ENCODE measurements at places on chromosomes 4 and X.
A peak's percentile ranks its signal among the peaks of the same experiment; 100 is the strongest.

- no peak for DNase-seq
These were observed 124.5 kb downstream of the MBNL3 start for GRCh38 chrX:132364313-132364712.

- DNase-seq: peak; percentile 28
These were observed 218.5 kb downstream of the CCSER1 start for GRCh38 chr4:90345549-90346215.

DNA sequence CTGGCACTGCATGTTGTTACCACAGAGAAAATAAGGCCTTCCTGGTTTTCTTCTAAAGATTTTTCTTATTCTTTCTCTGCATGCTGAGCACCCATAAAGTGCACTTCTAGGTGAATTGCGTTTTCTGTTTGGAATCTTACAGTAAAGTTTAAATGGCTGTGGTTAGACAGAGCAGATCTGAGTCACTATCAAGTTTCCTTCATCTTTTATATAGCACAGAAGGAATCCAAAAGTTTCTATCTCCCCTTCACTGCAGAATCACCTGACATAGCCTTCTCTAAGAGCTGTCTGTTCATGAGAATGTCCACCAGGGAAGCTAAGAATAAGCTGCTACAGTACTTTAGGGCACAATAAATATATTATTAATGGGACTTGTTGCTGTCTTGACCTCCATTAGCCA lies 455.5 kb upstream of the FAM241A start:
- DNase-seq: no peak

- peak; percentile 82 for DNase-seq
These were observed 99.2 kb upstream of the RAPGEF2 start for GRCh38 chr4:159003420-159004253.

DNA sequence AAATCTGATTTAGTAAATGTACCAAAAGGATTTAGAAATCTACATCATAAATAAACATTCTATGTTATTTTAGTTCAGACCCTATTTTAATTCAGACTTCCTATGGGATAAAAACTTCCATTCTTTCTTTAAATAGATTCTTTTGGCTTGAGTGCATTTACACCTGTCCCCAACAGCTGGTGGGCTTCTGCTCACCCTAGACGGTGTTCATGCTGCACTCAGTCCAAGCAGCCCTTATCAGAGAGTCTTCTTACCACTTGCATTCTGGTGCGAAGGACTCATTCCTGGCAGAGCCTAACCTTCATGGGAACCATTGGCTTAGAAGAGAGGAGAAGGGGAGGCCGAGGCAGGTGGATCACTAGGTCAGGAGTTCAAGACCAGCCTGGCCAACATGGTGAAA lies 57.3 kb downstream of the NPNT start:
- no peak for DNase-seq

DNA sequence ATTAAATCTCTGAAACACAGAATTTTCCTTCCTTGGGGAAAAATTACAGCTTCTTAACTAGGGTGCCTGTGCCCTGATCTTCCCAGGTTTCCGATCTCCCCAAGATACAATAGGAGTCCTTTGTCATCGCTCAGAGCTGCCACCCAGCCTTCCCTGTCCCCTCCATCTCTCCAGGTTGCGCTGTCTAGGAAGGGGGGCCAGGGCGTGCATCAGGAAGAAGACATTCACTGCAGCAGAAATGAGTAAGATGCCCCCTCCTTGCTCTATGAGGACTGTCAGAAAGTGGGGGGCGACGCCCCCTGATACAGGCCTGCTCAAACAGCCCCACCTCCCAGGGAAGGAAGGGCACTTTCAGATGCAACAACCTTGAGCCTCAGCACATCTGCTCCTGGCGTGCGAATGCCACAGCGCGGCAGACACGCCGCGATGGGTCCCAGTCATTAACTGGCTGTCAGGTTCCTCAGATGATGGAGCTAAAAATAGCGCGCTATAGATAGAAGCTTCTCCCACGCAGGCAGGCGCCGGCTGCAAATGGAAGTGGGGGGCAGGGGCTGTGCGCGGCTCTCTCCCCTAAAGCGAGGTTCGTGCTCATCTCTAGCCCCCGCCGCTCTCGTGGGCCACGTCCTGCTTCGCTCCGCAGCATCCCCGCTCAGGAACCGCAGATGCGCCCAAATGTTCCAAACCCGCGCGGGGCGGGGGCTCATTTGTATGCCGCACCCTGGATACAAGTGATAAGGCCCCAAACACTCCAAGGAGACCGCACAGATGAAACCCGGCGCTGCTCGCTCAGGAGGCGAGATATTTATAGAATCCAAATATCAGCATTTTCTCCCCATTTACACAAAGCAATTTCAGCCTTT lies 57.6 kb upstream of the LGI2 start:
- peak; percentile 73 for DNase-seq

DNA sequence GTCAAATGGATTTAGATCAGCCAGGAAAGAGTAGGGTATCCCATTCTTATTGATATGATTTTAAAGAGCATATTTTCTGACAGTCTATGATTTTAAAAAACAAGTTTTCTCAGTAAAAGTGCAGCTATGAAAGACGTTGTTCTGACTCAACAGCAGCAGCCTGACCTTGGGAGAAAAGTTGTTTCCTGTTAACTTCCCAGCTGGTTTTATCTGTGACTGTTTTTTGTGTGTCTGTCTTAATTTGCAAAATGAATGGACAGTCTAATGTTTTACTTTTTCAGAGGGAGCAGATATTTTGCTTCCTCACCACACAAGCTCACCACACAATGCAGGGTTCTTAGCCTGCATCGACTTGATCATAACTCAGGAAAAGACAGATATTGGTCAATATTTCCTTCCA lies 764 bp upstream of the MTHFD2L start:
- DNase-seq: peak; percentile 49

- no peak for DNase-seq
These were observed 254.5 kb upstream of the PPARGC1A start for GRCh38 chr4:24144381-24144780.

DNA sequence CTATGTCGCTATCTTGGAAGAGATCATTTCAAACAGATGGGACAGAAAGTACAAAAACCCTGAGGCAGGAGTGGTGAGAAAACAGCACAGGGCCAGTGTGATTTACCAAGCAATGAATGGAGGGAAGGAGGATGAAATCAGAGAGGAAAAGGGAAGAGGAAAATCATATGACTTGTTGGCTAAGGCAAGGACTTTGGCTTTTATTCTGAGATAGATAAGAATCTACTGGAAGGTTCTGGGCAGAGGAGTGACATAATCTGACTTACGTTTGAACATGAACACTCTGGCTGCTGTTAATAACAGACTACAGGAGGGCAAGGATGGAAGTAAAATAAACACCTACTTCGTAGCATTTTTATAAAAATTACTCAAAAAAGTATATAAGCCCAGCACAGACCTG lies 207.8 kb upstream of the SLC7A11 start:
- DNase-seq: no peak

DNA sequence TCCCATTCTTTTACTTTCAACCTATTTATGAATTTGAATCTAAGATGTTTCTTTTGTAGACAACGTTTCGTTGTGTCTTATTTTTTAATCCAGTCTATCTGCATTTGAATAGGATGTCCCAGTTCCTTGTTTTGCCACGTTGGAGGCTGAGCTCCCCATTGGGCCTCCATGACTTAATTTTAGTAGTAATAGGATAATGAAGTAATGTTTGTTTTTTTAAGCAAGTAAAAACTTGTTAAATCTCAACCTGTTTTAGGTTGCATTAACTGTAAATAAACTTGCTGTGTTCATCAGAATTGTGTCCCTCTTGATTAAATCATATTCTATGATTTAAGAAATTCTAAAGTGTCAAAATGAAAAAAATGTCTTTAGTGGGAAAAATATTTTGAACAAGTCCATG lies 25.3 kb downstream of the SLAIN2 start:
- no peak for DNase-seq

GRCh38 chr4:83731609-83732008 lies 195.7 kb downstream of the GPAT3 start:
- DNase-seq: no peak

DNA sequence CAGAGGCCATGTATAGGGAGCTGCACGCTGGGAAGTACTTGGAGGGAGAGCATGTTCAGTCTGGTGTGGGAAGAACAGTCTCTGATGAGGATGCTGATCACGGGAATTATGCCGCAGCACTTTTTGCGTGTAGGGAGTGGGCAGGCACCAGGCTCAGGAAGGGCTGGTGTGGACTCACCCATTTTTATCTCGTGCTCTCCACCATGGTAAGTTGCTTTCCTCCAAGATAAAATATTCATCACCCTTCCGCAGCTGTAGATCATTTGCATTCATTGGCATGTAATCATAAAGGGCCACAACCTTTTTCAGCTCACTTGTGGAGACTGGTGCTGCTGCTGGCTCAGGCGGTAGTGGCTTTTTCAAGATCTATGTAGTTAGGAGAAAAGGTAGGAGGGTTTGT lies 11.8 kb upstream of the TIMM8A start:
- peak; percentile 86 for DNase-seq

- DNase-seq: no peak
These were observed 1.4 kb upstream of the PHF8 start for GRCh38 chrX:54045563-54046228.

DNA sequence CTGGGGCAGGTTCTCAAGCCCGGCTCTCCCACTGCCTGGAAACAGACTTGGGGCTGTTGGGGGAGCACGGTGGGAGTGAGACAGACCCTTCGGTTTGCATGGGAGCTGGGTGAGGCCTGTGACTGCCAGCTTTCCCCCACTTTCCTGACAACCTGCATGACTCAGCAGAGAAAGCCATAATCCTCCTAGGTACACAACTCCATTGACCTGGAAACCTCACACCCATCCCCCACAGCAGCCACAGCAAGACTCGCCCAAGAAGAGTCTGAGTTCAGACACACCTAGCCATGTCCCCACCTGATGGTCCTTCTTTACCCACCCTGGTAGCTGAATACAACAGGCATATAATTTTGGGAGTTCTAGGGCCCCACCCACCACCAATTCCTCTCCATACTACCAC lies 57.6 kb upstream of the UBQLN2 start:
- no peak for DNase-seq

GRCh38 chr4:152106113-152106763 lies 345.4 kb upstream of the GATB start:
- peak; percentile 37 for DNase-seq

DNA sequence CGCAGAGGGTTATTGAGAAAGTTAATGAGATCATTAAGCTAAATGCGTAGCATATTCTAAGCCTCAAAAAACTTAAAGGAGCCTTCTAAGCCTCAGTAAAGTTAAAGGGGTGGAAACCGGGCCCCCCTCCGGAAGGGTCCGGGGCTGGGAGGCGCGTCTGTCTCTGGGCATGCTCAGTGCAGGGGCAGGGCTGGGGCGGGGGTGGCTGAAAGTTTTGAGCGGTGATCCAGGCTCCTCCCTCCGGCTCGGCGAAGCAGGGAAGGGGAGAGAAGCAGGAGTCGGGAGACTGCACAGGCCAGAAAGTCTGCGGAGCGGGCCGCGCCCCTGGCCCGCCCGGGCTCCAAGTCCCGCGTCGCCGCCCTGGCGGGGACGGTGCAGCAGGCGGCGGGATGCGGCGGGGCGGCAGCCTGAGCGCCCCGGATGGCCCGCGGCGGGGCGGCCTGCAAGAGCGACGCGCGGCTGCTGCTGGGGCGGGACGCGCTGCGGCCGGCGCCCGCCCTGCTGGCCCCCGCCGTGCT lies at the start of gene EVC:
Gene EVC (plus strand): TSS at position 241 of the 518 bp plus-strand sequence. CDS start 180 bp downstream, at position 421.
- DNase-seq: peak; percentile 52

GRCh38 chr4:95545546-95545945 lies 3.2 kb downstream of the UNC5C start:
- DNase-seq: peak; percentile 16

DNA sequence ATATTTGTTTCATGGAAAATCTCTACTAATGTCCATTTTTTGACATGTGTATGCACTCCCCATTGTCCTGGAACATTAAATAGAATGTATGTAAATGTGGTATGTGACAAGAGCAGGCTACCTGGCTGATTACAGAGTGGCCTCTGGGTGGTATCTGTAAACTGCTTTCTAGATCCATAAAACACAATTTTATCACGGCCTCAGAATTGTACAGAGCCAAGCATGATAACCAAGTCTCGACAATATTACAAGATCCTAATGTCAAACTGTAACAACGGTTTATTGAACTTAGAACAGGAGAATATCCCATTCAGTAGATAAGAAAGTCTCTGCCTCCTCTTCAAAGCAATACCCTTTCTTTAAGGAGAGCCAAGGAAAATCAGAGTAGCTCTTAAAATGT lies 212.4 kb downstream of the PCDH7 start:
- DNase-seq: no peak

GRCh38 chr4:155307731-155308277 lies 69.0 kb downstream of the MAP9 start:
- no peak for DNase-seq

DNA sequence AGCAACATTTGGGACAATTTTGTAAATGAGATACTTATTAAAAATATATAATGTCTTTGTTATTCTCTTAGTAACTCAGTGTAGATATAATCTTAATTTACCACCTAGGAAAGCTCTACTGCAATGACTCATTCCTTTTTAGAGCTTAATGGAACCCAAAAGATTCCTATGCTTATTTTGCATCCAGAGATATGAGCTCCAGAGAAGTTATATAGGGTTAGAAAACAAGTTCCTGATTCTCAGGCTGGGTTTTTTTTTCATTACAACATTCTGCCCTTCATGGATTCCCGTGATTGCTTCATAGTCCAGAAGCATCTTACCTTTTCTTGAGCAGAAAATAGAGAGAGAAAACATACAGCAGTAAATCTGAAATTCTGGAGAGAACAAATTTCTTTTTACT lies 57.9 kb upstream of the CXCL8 start:
- no peak for DNase-seq

DNA sequence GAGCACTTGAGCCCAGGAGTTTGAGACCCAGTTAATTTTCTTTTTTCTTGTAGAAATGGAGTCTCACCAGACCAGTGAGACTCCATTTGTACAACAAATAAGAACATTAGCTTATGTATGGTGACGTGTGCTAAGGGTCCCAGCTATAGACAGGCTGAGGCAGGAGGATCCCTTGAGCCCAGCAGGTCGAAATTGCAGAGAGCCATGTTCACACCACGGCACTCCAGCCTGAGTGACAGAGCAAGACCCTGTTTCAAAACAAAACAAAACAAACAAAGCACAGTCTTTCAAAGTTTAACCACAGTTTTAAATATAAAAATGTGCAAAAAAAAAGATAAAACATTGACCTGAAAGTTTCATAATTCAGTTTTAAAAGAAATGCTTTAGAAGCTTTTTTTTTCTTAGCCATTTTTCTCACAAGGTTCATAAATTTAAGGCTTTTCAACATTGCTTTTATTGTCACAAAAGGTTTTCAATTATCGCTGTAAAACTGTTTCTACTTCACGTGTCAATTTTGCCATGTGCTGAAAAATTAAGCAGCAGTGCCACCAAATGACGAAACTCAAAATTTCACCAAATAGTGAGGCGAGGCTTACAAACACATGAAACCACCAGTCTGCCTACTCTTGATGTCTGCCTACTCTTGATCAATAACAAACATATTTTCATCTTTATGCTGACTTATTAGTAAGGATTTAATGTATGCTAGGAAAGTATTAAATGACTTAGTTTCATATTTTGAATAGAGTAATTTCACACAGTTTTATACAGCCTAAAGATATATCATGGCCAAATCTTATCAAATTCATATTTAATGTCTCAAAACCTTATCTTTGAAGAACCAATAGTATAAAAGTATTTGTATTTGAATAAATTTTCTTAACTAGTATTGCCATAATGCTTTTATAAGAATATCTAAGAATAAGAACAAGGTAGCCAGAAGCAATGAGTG lies 126.3 kb downstream of the NEK1 start:
- DNase-seq: peak; percentile 81
